RWPE2 (cell line): ENCODE measurements at places on chromosomes 4 and X.

DNA sequence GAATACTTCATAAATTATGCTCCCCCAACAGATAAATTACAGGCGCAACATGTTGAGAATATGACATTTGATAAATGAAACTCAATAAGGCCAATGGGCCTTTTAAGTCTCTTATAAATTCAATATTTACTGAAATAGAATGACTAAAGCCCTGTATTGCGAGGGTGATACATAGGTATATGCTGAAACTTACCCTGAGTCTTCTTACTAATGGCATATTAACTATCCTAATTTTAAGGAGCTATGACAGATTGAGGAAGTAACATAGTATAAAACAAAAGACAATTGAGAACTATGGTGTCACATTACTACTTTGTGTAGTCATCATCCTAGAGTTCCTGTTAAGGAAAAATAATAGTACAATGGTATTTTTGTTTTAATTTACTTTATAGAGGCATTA is 440.7 kb downstream of the IL15 start:
- H3K36me3 ChIP-seq = peaks cover 33% of the 10 kb centered on the region
- no peaks in the 10 kb centered on the region for H3K4me1 ChIP-seq
- H3K27me3 ChIP-seq = no peaks in the 10 kb centered on the region
- no peak overlapping the region for H3K27ac ChIP-seq
- DNase-seq = no peak

DNA sequence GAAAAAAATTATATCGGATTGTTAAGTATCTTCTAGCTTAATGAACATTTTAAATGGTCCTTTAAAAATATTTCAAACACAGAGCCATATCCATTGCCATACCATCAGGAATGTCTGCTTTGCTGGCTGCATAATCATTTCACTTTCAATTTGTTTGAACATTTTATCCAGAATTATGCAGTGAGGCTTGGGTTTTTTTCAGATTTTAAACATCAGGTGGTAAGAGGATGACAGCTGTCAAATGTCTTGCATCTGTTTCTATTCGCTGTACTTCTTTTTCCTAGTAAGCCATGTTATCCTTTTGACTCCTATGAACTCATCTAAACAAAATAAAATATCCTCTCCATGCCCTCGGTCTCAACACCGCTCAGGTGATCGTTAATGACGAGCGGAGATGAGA is 802 bp downstream of the RFC1 start:
- peaks cover 29% of the 10 kb centered on the region for H3K36me3 ChIP-seq
- no peaks in the 10 kb centered on the region for H3K27me3 ChIP-seq
- H3K4me3 ChIP-seq = peak overlapping the region; percentile 92
- no peak for DNase-seq
- H3K27ac ChIP-seq = peak overlapping the region; percentile 59

GRCh38 chrX:47776292-47777006 is 60.3 kb upstream of the ZNF81 start:
- H3K4me3 ChIP-seq = no peak overlapping the region
- no peaks in the 10 kb centered on the region for H3K36me3 ChIP-seq
- no peak for DNase-seq
- no peak overlapping the region for H3K27ac ChIP-seq
- no peaks in the 10 kb centered on the region for H3K4me1 ChIP-seq

DNA sequence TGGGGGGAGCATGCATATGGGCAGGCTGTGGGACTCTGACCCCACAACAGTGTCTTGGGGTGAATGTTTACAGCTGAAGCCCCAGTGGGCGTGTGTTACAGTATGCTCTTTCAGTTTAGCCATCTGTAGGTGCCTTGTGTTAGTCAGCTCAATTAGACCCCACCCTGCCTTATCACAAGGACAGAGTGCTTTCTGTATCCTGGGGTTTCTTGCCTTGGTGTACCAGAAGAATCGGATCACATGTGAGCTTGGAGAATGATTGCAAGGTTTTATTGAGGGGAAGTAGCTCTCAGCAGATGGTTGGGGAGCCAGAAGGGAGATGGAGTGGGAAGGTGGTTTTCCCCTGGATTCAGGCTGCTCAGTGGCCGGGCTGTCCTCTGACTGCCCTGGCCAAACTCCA is 27.3 kb downstream of the SH3BGRL start:
- no peak overlapping the region for H3K27ac ChIP-seq
- no peaks in the 10 kb centered on the region for H3K4me1 ChIP-seq
- no peaks in the 10 kb centered on the region for H3K27me3 ChIP-seq
- no peaks in the 10 kb centered on the region for H3K36me3 ChIP-seq
- no peak overlapping the region for H3K4me3 ChIP-seq
- no peak for DNase-seq

DNA sequence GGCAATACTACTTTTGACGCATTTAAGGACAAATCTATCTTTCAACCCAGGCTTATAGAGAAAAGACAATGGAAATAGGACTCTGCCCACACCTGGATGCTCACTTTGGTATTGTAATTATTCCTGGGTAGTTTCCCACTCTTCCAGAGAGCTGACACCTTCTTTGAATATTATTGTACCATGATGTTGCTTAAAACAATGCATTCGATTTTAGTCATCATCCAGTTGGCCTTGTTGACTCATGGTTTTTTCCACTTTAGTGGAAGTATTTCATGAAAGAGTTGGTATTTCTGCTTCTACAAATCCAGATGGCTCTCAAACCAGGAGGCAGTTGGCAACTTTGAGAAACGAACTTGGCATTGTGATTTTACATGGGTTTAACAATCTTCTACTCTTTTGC is 124.2 kb downstream of the ENOX2 start:
- no peaks in the 10 kb centered on the region for H3K4me1 ChIP-seq
- no peaks in the 10 kb centered on the region for H3K36me3 ChIP-seq
- no peaks in the 10 kb centered on the region for H3K27me3 ChIP-seq
- H3K27ac ChIP-seq = no peak overlapping the region

DNA sequence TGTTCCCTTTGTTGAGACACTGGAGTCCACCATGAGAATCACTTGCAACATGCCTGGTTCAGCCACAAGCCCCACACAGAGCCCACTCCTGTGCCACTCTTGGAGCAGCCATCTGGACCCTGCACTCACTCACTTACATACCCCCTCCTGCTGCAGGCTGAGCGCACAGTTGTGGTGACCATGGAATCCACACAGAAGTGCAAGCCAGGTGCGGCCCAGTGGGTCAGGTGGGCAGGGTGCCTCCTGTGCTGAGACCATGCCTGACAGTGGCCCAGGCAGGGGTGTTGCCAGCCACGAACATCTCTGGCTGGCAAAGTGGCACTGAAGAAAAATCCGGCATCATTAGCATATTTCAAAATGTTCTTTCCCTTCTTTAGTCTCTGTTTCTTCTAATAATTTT is 17.4 kb upstream of the CXorf51A start:
- H3K4me3 ChIP-seq = no peak overlapping the region
- no peak for DNase-seq
- H3K36me3 ChIP-seq = no peaks in the 10 kb centered on the region
- no peaks in the 10 kb centered on the region for H3K27me3 ChIP-seq
- H3K4me1 ChIP-seq = no peaks in the 10 kb centered on the region

DNA sequence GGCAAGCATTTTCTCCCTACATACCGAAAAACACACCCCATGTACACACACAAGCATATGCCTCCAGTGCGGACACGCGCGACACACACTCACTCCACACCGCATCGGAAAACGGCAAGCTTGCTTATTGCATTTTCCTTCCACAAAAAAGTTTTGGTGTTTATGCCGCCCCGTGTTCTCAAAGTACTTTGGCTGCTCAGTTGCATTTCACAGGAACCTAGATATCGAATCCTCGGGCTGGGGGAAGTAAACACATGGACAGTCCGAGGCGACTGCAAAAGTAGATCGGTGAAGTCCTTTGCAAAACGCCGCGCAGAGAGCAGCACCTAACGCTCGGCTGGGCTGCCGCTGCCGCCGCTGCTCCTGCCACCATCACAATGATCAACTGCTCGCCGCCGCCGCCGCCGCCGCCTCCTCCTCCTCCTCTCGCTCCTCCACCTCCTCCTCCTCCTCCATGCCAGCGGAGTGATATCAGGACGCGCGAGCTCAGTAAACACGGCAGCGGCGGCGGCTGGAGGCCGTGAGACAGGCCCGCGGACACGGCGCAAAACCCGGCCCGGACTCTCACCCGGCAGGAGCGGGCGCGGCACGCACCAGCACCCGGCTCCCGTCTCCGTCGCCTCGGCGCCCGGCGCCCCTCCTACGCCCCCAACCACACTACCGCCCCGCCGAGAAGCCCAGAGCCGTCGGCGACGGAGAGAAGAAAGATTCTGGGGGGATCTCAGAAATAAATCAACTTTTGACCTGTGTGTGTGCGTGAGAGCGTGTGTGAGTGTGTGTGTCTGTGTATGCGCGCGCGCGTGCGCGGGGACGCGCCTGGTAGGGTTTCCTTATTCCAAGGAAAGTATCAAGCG is at the start of gene MAML3:
Gene MAML3, minus strand, starts transcription at position 467 of the 854 bp plus-strand sequence. CDS start 857 bp downstream, outside the sequence.
- DNase-seq = peak; percentile 90
- H3K27ac ChIP-seq = peak within 1 kb of the TSS; percentile 15
- H3K4me3 ChIP-seq = peak within 1 kb of the TSS; percentile 70

GRCh38 chr4:87849612-87850011 is 16.8 kb downstream of the MEPE start:
- H3K4me1 ChIP-seq = peaks cover 2% of the 10 kb centered on the region
- no peaks in the 10 kb centered on the region for H3K36me3 ChIP-seq
- H3K27me3 ChIP-seq = no peaks in the 10 kb centered on the region
- no peak for DNase-seq
- H3K27ac ChIP-seq = no peak overlapping the region
- no peak overlapping the region for H3K4me3 ChIP-seq

- DNase-seq = no peak
- no peak overlapping the region for H3K27ac ChIP-seq
- H3K36me3 ChIP-seq = no peaks in the 10 kb centered on the region
- H3K4me3 ChIP-seq = no peak overlapping the region
Observed at GRCh38 chrX:153627675-153628111, 19.3 kb upstream of the DUSP9 start.

GRCh38 chrX:25873196-25873595 is 264.9 kb upstream of the MAGEB18 start:
- H3K27ac ChIP-seq = no peak overlapping the region
- DNase-seq = no peak
- no peaks in the 10 kb centered on the region for H3K36me3 ChIP-seq
- no peaks in the 10 kb centered on the region for H3K4me1 ChIP-seq

- H3K27ac ChIP-seq = no peak overlapping the region
- no peaks in the 10 kb centered on the region for H3K36me3 ChIP-seq
Observed at GRCh38 chrX:110374559-110374958, 15.9 kb downstream of the RTL9 start.

GRCh38 chrX:27968878-27969277 is 12.4 kb downstream of the DCAF8L1 start:
- no peak overlapping the region for H3K27ac ChIP-seq

DNA sequence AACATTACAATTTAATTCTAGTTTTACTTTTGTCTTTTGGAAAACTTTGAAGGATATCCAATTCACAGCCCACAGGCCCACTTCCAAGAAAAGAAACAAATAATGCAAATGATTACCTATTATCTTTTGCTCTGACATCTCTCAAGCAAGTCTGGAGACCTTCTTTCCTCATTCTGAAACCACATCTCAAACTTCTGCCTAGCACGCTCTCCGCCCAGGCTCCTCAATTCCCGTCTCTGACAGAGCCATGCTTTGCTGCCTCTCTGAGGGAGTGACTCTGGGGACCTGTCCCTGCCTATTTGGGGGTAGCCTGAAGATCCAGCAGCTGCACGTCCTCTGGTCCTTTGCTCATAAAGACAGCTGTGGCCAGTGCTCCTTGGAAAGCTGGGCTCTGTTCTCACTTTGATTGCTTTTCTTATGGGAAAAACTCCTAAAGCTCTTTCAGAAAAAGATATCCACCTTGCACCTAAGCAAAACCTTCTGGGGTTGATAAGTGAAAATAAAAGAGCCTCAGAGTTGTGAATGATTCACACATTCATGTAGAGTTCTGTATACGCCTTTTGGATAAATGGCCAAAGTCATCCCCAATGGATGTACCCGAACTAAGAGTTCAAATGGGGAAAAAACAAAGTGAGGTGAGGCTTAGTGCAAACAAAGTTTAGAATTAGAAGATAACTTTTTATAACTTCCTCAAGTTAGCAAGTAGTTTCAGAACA is 72.4 kb upstream of the TNIP3 start:
- no peak for DNase-seq
- no peak overlapping the region for H3K27ac ChIP-seq
- H3K36me3 ChIP-seq = no peaks in the 10 kb centered on the region
- H3K27me3 ChIP-seq = no peaks in the 10 kb centered on the region

DNA sequence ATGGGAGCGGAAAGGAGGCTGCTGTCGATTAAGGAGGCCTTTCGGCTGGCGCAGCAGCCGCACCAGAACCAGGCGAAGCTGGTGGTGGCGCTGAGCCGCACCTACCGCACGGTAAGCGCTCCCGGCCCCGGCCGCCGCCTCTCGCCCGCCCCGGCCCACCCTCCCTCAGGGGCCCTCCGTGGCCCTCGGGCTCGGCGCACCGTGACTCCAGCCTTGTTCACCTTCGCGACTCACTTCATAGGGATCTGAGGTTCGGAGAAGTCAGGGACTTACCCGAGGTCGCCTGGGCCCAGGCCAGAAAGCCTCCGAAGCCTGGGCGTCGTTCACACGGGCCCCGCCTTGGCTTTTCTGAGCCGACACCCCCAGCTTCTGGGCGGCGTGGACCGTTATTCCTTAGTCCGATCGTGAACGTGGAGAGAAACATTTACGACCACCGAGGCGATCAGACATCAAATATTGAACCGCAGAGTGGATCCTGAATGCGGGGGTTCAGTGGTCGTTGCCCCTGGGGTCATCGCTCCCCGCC is 362 bp downstream of the NCAPG start:
- peaks cover 63% of the 10 kb centered on the region for H3K36me3 ChIP-seq
- peak overlapping the region; percentile 74 for H3K4me3 ChIP-seq
- H3K4me1 ChIP-seq = peaks cover 29% of the 10 kb centered on the region
- peak overlapping the region; percentile 65 for H3K27ac ChIP-seq
- no peak for DNase-seq

- DNase-seq = no peak
- H3K27ac ChIP-seq = peak overlapping the region; percentile 54
- H3K4me3 ChIP-seq = no peak overlapping the region
- H3K4me1 ChIP-seq = peaks cover 28% of the 10 kb centered on the region
Observed at GRCh38 chrX:8189096-8189830, 18.2 kb upstream of the VCX2 start.

GRCh38 chr4:42655921-42656678 is 805 bp downstream of the ATP8A1 start:
- H3K4me3 ChIP-seq = peak overlapping the region; percentile 41
- no peak overlapping the region for H3K27ac ChIP-seq
- no peak for DNase-seq
- no peaks in the 10 kb centered on the region for H3K36me3 ChIP-seq
- H3K27me3 ChIP-seq = peaks cover 6% of the 10 kb centered on the region

- H3K36me3 ChIP-seq = no peaks in the 10 kb centered on the region
- H3K4me1 ChIP-seq = no peaks in the 10 kb centered on the region
- no peak overlapping the region for H3K4me3 ChIP-seq
- DNase-seq = peak; percentile 15
- peaks cover 48% of the 10 kb centered on the region for H3K27me3 ChIP-seq
Observed at GRCh38 chr4:8666581-8666980, 74.0 kb downstream of the CPZ start.

- no peaks in the 10 kb centered on the region for H3K27me3 ChIP-seq
- H3K4me3 ChIP-seq = no peak overlapping the region
- H3K36me3 ChIP-seq = no peaks in the 10 kb centered on the region
- no peak for DNase-seq
Observed at GRCh38 chr4:121256887-121257466, 92.9 kb upstream of the TNIP3 start.
